ENCODE measurements at places on chromosomes 13 and 19.

- peak; percentile 42 for DNase-seq
Observed at GRCh38 chr13:113860665-113861432, 3.0 kb downstream of the GAS6 start.

GRCh38 chr13:49629196-49629938 lies 1.1 kb downstream of the ARL11 start:
- no peak for DNase-seq

DNA sequence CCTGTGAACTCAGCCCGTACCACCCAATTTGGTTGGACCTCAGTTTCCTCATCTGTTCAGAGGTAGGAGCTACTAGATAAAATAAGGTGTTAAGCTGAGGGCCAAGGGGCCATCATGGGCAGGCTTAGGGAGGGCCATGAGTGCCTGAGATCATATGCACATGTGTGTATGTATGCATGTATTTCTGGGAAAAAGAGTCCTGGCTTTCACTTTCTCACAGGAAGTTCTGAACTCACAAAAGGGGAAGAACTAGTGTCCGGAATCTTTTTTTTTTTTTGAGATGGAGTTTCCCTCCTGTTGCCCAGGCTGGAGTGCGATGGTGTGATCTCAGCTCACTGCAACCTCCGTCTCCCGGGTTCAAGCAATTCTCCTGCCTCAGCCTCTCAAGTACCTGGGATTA lies 18.9 kb downstream of the TGFB1 start:
- DNase-seq, result no peak

DNA sequence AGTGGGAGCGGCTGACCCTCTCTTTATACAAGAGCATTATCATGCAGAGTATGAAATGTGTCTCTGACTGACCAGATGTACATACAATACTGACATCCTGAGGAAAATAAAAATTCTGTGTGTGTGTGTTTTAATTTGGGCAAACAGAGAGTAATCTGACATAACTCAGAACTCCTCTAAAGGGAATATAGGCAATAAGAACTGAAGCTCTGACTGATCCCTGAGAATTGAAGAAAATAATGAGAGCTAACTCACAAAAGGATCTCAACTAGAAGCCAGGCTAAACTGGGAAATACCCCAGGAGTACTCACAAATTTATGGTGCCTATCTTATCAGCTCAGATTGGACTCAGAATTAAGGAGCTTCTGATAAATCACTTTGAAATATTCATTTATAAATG lies 539.9 kb downstream of the OLFM4 start:
- no peak for DNase-seq

DNA sequence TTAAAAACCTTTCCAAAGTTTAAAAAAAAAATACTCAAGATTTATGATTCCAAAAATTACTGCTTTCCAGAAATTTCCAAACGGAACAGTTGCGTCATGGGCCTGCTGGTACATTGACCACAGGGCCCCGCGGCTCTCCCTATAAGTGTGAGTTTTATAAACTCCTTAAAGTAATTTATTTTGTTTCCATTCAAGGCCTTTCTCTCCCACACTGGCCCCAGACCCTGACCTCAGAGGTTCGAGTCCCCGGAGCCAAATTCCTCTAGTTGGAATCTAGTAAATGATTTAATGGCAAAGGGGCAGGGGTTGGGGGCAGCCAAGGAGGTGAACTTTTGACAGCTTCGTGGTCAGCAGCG lies 97.5 kb downstream of the INSR start:
- no peak for DNase-seq

- no peak for DNase-seq
Observed at GRCh38 chr13:74218291-74218690, 84.1 kb upstream of the KLF12 start.

- no peak for DNase-seq
Observed at GRCh38 chr13:82341116-82341515, 1541.2 kb downstream of the SLITRK1 start.

DNA sequence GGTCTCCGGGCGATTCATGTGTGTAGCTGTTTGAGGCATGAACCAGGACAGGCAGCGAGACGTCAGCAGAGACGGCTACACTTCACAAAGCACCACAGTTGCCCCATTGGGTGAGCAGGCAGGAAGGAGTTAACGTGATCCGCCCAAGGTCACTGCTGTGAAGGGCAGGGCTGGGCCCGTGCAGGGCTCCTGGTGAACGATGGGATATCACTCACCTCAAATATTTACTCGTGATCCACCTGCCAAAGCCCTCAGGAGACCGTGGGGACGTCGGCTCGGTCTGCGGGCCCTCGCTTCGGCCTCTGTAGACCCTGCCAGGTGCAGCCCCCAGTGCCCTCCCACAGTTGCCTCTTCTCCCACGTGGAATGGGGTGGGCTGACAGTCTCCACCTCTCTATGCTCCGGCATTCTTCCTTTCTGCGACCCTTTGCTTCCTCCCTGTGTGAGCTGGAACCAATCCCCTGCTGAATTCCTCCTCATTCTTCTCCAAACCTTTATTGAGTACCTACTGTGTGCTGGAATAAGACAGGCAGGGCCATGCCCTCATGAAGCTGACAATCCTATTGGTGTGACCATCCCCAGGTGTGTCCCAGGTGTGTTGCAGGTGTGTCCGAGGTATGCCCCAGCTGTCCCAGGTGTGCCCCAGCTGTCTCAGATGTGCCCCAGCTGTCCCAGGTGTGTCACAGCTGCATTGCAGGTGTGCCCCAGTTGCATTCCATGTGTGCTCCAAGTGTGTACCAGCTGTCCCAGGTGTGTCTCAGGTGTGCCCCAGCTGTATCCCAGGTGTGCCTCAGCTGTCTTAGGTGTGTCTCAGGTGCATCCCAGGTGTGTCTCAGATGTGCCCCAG lies 2.0 kb upstream of the GRK1 start:
- DNase-seq, result no peak

GRCh38 chr19:30263830-30264381 lies 108.3 kb upstream of the ZNF536 start:
- peak; percentile 22 for DNase-seq

GRCh38 chr13:45943120-45943519 lies 91.6 kb upstream of the SIAH3 start:
- DNase-seq, result no peak

GRCh38 chr19:3423183-3423829 lies 56.9 kb downstream of the NFIC start:
- no peak for DNase-seq

- no peak for DNase-seq
Observed at GRCh38 chr13:106159295-106160195, 375.9 kb downstream of the EFNB2 start.

DNA sequence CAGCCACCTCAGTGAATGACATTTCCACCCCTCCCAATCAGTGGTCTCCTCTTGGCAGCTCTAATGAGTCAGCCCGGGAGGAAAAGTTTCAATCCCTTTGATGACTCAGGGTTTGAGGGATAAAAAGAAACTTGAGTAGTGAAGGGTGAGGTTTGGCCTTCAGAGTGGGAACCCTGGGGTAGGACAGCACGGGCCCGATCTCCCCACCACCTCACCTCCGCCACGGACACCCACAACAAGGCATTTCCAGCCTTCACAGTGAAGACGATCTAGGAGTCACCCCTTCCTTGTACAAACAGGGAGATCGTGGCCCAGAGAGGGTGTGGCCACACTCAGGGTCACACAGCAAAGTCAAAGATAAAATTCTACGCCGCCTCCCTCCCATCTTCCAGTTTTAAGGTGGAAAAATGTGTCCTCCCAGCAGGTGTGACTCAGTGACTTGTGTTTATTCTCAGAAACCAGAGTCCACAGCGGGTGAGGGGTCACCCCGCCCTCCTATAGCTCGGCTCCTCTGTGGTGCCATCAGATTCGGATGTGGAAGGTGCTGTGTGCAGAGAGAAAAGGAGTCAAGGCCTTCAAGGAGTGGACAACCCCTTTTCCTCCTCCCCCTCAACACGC lies 12.3 kb downstream of the CIB3 start:
- no peak for DNase-seq

GRCh38 chr13:20940083-20940482 lies 37.5 kb upstream of the XPO4 start:
- no peak for DNase-seq

DNA sequence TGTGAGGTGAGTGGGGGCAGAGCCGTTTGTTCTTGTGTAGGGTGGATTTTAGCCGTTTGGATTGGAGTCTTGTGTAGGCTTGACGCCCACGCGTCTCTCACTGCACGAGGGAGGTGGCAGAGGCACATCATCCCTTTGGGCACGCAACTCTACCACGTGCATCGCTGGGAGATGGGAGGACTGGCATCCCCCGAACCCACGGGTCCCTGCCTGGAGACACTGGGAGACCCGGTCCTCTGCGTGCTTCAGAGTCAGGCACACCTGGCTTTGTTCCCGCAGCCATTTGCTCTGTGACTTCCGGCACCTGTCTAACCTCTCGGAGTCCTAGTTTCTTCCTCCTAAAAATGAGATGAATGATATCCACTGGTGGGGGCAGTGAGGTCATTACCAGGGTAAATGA lies 6.4 kb downstream of the ARHGEF7 start:
- DNase-seq, result no peak

- no peak for DNase-seq
Observed at GRCh38 chr13:25051065-25051464, 44.9 kb upstream of the PABPC3 start.

- DNase-seq, result no peak
Observed at GRCh38 chr13:29511980-29512379, 83.5 kb downstream of the SLC7A1 start.

DNA sequence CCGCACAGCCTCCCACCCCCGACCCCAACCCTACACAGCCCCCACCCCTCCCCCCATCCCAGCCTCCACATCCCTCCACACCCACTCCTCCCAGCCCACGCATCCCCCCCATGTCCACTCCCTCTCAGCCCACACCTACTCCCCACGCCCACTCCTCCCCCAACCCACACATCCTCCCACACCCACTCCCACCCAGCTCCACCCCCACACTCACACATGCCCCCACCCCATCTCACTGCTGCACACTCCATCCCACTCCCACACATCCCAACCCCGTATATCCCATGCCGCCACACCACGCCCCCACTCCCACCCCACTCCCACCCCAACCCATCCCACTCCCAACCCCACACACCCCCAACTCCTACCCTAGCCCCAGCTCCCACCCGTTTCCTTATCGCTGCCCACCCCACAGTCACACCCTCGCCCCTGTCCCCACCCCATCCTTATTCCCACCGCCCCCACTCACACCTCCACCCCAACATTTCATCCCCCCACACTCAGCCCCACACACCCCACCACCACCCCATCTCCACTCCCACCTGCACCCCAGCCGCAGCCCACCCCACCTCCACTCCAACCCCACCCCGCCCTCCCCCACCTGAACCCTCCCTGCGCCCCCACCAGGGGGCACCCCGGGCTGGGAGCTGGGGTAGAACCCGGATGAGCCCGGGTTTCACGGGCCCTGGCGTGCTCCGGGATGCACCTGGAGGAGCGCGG lies 809 bp downstream of the TDRD12 start:
- no peak for DNase-seq

DNA sequence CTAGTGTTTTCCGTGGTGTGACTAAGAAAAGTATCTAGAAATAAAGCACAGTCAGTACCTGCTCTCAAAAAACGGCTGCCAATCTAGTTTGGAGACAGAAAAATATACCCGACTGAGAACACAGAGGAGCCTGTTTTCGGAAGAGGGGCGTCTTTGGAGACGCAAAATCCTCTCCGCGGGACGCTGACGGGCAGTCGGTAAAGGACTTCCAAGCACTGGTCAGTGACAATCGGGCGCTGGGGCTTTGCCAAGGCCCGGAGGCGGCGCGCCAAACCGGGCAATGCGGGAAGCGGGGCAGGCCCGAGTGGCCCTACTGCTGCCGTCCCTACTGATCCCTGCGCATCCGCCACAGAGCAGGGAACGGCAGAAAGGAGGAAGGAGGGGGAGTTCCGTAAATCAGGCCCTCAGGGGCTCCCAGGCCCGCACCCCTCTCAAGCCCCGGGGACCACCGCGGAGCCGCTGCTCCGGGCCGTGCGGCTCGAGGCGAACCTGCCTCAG lies 588 bp upstream of the DPY19L3 start:
- DNase-seq, result peak; percentile 58

GRCh38 chr19:47197141-47197540 lies 33.9 kb downstream of the BBC3 start:
- no peak for DNase-seq

DNA sequence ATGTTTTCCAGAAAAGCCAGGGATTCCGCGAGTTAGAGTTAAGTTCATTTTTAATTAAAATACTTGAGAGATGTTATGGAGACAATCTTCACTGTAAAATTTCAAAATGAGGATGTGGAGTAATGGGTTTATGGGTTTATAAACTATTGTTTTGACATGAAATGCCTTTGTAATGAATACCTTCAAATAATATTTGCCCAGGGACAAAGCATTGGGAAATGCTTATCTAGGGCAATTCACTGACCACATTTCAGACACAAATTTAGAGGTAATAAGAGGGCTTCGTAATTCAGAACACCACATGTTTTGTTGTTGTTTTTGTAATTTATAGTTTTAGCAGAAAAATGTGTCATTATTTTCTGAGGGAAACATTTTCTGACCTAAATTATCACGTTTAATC lies 241.1 kb upstream of the ATXN8OS start:
- no peak for DNase-seq

- no peak for DNase-seq
Observed at GRCh38 chr19:5447700-5448311, 7.4 kb upstream of the ZNRF4 start.

DNA sequence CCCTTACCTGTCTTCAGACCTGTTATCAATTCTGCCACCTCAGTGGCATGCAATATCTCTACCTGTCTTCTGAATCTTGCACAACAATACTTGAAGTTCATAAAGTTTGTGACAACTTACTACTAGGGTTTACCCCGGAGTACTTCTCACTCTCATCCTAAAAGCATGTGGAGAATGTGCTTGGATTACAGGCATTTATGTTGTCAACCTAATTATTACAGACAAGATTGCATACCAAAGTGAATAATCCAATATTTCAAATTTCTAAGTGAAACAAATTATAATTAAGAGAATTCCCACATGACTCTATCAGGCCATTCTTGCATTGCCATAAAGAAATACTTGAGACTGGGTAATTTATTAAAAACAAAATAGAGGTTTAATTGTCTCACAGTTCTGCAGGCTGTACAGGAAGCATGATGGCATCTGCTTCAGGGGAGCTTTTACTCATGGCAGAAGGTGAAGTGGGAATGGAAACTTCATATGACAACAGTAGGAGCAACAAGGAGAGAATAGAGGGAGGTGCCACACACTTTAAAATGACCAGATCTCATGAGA lies 661.0 kb upstream of the SPRY2 start:
- no peak for DNase-seq

- DNase-seq, result no peak
Observed at GRCh38 chr19:56253737-56254136, 18.8 kb upstream of the EDDM13 start.

DNA sequence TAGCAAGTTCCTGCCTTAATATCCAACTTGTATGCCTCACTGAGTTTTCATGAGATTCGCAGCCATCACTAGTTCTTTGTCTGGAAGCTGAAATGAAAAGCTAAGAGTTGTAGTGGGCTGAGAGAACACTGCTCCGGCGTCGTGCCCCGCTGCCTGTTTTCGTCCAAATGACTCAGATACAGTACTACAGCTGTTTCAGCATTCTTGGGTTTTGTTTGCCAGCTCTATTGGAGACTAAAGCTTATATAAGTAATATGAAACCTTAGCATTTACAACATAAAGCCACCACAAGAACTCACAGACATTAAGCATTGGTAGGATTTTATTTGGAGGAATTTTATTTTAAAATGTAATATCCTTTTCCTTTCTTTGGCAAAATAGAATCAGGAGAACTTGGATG lies 299.7 kb downstream of the DLEU7 start:
- DNase-seq, result peak; percentile 11

Measured in SJSA1 (cell line).